ENCODE measurements at places on chromosomes 3 and 15. TPM values are rescaled to one million over a fixed set of nuclear protein-coding genes. Genes with fewer than 3 reads are reported as not detected.

GRCh38 chr15:70856884-70857561, 3.1 kb upstream of the LARP6 start:
- H3K36me3 ChIP-seq: no peaks in the 10 kb centered on the region
- H3K27me3 ChIP-seq: no peaks in the 10 kb centered on the region
- no peak overlapping the region for H3K4me3 ChIP-seq
- DNase-seq: peak; percentile 75
- H3K4me1 ChIP-seq: peaks cover 24% of the 10 kb centered on the region
- H3K27ac ChIP-seq: peak overlapping the region; percentile 75

- H3K27me3 ChIP-seq: no peaks in the 10 kb centered on the region
- no peaks in the 10 kb centered on the region for H3K36me3 ChIP-seq
- DNase-seq: no peak
- no peak overlapping the region for H3K27ac ChIP-seq
Observed at GRCh38 chr15:100786139-100786531, 93.5 kb upstream of the ALDH1A3 start.

GRCh38 chr15:88491158-88491557, 23.6 kb downstream of the MRPS11 start:
- H3K36me3 ChIP-seq: no peaks in the 10 kb centered on the region
- H3K4me3 ChIP-seq: no peak overlapping the region
- no peak overlapping the region for H3K27ac ChIP-seq
- no peaks in the 10 kb centered on the region for H3K27me3 ChIP-seq

DNA sequence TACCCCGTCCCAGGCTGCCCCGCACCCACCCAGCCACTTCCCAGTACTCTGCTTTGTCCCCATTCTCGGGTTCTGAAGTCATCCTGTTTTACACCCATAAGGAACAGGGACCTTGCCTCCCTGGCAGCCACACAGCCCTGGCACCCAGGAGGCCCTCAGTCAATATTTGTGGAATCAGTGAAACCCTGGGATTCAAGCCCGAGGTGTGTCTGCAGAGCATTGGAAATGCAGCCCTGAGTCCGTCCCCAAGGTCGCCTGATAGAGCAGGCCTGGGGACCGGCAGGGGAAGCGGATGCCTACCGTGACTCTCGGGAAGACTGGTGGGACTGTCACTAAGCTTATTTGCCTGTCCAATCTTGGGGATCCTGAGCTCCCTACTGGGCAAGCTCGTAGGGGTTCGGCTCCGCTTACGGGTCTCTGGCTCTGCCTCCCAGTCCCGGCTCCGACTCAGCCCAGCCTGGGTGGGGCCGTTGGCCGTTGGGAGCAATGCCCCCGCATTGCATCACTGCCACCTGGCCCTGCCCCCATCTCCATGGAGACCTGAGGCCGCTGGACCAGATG, 64.4 kb upstream of the TAMM41 start:
- no peaks in the 10 kb centered on the region for H3K4me1 ChIP-seq
- no peaks in the 10 kb centered on the region for H3K36me3 ChIP-seq
- peaks cover 6% of the 10 kb centered on the region for H3K27me3 ChIP-seq
- no peak for DNase-seq

GRCh38 chr3:18649666-18650363, 224.7 kb upstream of the SATB1 start:
- no peaks in the 10 kb centered on the region for H3K27me3 ChIP-seq
- DNase-seq: no peak
- no peaks in the 10 kb centered on the region for H3K4me1 ChIP-seq
- no peak overlapping the region for H3K27ac ChIP-seq
- no peak overlapping the region for H3K4me3 ChIP-seq

- no peaks in the 10 kb centered on the region for H3K36me3 ChIP-seq
- DNase-seq: peak; percentile 27
- H3K27ac ChIP-seq: no peak overlapping the region
- no peaks in the 10 kb centered on the region for H3K27me3 ChIP-seq
- no peak overlapping the region for H3K4me3 ChIP-seq
- no peaks in the 10 kb centered on the region for H3K4me1 ChIP-seq
Observed at GRCh38 chr3:124246949-124247348, 255.0 kb upstream of the ROPN1 start.

DNA sequence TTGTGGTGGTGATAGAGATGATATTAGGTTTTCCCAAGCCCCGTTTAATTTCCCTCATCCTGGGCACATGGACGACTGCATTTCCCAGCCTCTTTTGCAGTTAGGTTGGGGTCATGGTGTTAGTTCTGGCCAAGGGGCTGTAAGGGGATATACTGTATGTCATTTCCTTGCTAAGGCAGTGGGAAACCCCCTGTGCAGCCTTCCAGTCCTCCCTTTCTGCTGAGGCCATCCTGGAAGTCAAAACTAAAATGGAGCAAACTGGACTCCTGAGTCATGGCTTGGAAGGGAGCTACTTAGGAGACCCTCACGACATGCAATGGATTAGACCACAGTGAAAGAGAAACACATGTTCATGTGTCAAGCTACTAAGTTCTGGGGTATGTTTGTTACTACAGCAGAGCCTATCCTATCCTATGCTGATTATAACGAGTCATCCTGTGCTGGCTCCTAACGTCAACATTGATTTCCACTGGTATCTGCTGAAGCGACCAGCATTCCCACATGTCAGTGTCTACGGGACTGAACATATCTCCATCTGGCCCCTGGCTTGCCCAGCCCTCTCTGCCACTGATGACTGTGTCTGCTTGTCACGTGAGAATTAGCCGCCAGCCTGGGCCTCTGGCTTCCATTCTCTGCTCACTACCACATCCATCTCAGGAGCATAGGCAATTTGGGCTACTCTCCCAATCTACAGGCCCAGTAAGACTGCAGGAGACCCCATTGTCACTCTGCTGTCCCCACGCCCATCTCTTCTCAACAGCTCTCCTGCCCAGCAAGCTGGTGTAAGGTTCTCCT, 85.6 kb upstream of the MEF2A start:
- H3K4me3 ChIP-seq: no peak overlapping the region
- H3K4me1 ChIP-seq: no peaks in the 10 kb centered on the region
- no peaks in the 10 kb centered on the region for H3K27me3 ChIP-seq
- H3K27ac ChIP-seq: no peak overlapping the region
- no peaks in the 10 kb centered on the region for H3K36me3 ChIP-seq

- H3K4me3 ChIP-seq: peak overlapping the region; percentile 16
- no peaks in the 10 kb centered on the region for H3K4me1 ChIP-seq
- peak; percentile 51 for DNase-seq
- H3K27ac ChIP-seq: no peak overlapping the region
Observed at GRCh38 chr3:120567370-120568201, 28.6 kb upstream of the NDUFB4 start.

- DNase-seq: no peak
- H3K36me3 ChIP-seq: no peaks in the 10 kb centered on the region
- no peak overlapping the region for H3K4me3 ChIP-seq
- no peak overlapping the region for H3K27ac ChIP-seq
- peaks cover 2% of the 10 kb centered on the region for H3K4me1 ChIP-seq
Observed at GRCh38 chr15:63968122-63968524, 78.2 kb downstream of the DAPK2 start.

DNA sequence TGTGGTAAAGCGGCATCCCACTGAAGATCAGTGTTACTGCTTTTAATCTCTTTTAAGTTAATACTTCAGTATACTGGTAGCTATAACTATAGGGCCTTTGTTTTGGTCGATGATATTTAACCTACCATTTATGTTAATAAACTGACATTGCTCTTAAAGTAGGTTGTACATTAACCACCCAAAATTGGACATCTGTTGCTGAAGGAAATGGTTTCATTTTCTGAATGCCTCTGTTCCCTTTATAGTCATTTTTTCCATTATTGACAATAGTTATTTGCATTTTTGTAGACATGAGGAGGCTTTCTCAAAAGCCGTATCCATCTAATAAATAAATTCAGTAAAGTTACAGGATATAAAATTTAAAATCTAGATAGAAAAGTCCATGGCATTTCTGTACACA, 252.4 kb upstream of the UBE2E1 start:
- no peak overlapping the region for H3K4me3 ChIP-seq
- no peak for DNase-seq
- H3K27ac ChIP-seq: no peak overlapping the region
- H3K27me3 ChIP-seq: peaks cover 11% of the 10 kb centered on the region

DNA sequence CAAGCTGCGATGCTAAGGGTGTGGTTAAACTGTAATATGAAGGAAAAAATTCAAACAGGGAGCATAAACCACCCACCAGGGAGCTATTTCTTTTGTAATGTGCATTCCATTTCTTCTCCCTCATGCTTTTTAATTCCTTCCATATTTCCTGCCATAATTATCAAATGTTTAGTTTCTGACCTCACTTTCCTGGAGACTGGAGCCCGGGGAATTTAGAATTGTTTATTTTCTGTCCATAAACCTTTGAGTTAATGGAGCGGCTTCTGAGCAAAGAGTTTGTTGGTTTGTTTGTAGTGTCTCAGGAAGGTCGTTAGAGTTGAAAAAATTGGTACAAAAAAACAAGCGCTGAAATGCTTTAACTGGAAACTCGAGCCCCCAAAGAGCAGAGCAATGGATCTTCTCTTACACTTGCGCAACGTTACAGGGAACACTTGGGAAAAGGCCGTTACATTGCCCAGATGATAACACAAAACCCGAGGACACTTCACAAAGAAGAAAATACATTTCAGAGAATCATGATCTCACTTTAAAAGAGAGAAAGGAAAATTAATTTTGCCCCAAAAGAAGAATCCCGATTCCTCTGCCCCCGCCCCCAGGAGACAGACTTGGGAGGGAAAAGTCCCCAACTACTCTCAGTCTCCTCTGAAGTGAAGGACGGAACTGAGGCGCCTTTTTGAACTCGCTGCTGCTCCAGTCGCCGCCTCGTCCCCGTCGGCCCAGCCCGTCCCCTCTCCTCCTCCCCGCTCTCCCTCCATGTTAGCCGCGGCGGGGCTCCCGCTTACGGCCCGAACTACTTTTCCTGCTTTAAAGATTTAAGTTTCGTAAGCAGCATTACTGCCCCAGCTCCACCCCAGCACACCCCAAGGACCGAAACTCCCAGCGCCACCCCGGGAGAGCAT, 842 bp downstream of the FSTL1 start:
- no peaks in the 10 kb centered on the region for H3K27me3 ChIP-seq
- peak overlapping the region; percentile 81 for H3K4me3 ChIP-seq
- H3K36me3 ChIP-seq: no peaks in the 10 kb centered on the region
- H3K27ac ChIP-seq: peak overlapping the region; percentile 53
- peak; percentile 70 for DNase-seq

DNA sequence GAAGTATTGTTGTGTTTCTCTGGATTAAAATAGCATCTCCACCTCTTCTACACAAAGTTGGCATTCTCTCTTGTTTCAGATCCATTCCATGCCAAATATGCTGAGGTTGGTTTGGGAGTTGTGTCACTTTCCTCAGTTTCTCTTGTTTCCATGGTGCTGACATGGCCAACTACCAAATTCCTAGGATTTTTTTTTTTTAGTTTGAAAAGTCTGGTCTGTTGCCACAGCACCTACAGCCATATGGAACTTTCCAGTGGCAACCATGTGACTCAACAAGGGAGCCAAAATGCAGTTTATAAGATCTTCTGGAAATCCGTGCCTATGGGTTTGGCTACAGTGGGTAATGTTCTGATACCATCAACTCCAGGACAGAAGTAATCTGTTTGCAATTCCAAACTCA, 96.0 kb upstream of the CLSTN2 start:
- H3K27ac ChIP-seq: no peak overlapping the region
- H3K36me3 ChIP-seq: no peaks in the 10 kb centered on the region
- H3K4me1 ChIP-seq: no peaks in the 10 kb centered on the region
- H3K27me3 ChIP-seq: no peaks in the 10 kb centered on the region

DNA sequence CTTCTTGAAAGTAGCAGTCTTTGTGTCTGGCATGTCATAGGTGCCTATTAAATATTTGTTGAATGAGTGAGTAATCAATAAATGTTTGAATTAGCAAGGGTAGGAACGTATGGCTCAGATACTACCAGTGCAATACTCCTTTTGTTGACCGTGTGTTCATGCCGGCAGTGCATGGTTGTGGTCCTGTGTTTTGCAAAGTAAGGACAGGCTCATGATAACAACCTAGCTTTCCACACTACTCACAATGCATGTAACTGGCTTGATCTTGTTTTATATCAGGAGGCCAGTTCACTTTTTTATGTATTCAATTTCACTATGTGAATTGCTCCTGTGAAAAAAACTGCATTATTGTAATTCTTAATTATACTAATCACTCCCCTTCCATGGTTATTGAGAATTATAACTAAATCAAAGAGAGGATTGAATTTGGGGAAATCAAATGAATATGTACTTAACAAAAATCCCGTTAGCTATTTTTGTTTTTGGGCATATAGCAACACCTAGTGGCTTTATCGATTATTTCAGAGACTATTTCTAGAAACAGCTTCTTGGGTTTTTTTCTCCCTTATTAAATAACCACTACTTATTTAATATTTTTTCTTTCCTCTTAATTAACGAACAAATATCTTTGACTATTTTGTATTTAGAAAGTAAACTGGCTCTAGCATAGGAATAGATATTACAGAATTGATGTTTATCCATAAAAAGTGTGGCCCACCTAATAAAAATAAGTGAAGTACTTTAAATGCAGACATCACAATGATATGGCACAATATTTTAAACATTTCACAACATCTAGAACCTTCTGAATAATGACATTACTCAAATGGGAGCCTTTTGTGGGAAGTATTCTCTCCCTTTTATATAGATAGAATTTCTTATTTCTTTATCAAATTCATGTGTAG, 218.5 kb downstream of the BBX start:
- H3K4me3 ChIP-seq: no peak overlapping the region
- H3K36me3 ChIP-seq: no peaks in the 10 kb centered on the region
- no peaks in the 10 kb centered on the region for H3K27me3 ChIP-seq
- H3K27ac ChIP-seq: no peak overlapping the region
- H3K4me1 ChIP-seq: no peaks in the 10 kb centered on the region

Gene BCL2A1
- total RNA-seq: not detected

Gene ATP8B4
- total RNA-seq: 0.30 TPM

Gene CHRNA3
- total RNA-seq: not detected

Gene LRIG1
- total RNA-seq: 24.9 TPM

Measured in A673 (cell line).